NCI-H2081 (cell line): ENCODE measurements at places on chromosomes 5 and 9.
A peak's percentile ranks its signal among the peaks of the same experiment; 100 is the strongest.

GRCh38 chr5:145801195-145801594, 33.9 kb downstream of the PRELID2 start:
- no peak for DNase-seq

DNA sequence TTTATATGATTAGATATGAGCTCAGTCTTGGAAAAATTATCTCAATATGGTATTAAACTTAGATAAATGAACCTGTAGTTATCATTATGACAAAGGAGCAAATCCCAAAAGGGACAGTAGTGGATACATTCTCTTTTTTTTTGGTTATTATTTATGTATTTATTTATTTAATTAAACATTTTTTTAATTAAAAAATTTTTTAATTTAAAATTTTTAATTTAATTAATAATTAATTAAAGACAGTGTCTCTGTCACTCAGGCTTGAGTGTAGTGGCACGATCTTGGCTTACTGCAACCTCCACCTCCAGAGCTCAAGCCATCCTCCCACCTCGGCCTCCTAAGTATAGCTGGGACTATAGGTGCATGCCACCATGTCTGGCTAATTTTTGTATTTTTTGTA, 15.6 kb downstream of the ANKHD1 start:
- DNase-seq = no peak

DNA sequence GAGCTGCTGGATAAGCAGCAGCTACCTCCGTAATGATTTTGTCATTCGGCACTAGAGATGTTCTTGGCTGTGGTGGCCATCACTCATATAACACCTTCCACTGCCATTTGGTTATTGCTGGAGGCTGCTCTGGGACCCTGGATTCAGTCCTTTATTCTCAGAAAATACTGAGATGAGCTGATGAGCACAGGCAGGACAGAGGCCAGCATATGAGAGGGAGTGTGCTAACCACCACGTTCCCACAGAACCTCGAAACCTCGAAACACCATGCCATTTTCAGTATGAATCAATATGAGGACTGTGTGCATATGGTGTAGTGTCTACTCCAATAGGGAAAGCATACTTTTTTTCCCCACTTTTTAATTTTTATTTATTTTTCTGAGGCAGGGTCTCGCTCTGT, 56.6 kb downstream of the ADAM19 start:
- DNase-seq = no peak

GRCh38 chr9:110606179-110606790, 26.7 kb upstream of the SVEP1 start:
- no peak for DNase-seq

DNA sequence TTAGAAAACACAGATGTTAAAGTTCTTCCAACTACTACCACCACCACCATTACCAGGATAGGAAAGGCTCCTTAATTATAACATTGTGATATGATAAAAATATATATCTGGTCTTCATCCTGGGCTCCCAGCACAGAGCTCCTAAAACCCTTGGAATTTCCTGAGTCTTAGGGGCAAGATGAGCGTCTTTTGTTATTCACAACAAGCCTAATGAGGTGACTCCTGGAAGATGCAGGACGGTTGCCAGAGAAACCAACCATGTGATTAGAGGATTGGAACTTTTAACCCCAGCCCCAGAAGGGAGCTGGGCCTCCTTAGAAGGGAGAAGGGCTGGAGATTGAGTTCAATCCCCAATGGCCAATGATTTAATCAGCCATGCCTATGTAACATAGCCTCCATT, 148.0 kb upstream of the ADRA1B start:
- no peak for DNase-seq

- DNase-seq = peak; percentile 55
These were observed 97.9 kb downstream of the DAPK1 start for GRCh38 chr9:87595610-87596009.

GRCh38 chr9:88359974-88360373, 28.3 kb upstream of the SPIN1 start:
- no peak for DNase-seq

DNA sequence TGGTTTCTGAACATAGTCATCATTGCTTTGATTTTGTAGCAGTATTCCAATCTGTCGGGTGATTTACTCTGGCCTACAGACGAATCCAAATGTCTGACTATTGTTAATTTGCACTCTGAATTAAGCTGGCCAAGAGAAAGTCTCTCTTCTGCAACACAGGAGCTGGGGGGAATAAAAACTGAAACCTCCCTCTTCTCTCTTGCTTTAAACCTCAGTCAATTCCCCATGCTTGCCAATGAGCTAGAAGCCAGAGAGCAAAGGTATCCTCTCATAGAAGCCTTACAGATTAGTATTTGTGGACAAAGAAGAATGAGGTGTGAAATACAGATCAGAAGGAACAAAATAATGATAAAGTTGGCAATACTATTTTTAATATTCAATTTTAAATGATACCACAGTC, 353.9 kb upstream of the CDH10 start:
- DNase-seq = no peak

GRCh38 chr9:34929506-34930102, 28.5 kb upstream of the PHF24 start:
- peak; percentile 6 for DNase-seq

DNA sequence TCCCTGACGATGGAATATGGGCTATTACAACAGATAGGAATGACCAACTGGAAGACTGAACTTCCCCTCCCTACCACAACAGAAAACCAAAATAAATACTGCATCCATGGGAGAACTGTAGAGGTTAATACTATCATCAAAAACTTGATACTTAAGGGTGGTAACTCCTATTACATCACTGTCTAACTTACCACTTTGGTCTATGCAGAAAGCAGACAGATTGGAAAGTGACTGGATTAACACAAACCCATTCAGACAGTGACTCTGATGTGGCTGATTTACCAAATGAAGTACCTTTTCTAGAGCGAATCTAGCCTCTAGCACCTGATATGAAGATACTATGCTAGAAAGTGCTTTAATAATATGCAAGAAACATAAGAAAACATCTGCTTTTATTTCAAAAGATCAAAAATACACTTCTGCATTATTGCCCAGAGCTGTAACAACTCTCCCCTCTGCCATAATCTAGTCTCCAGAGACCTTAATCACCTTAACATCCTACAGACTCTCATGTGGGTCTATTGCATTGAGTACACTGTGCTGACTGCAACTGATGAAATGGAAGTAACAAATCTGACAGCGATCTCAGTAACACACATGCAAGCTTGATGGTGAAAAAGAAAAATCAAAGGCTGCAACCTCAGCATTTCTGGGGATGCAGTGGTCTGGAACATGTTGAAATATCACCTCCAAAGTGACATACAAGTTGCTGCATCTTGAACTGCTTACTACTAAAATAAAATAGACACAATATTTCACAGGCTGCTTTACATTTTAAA, 62.7 kb downstream of the EPB41L4A start:
- no peak for DNase-seq

DNA sequence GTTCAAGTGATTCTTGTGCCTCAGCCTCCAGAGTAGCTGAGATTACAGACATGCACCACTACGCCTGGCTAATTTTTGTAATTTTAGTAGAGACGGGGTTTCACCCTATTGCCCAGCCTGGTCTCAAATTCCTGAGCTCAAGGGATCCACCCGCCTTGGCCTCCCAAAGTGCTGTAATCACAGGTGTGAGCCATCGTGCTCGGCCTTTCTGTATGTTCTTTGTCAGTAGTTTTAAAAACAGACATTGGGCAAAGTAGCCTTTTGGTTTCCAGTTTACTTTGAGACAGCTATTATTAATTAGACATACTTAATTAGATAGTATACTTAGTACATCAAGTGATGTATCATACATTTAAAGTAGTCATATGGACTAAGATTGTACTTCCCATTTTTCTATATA, 45.2 kb downstream of the RBM27 start:
- no peak for DNase-seq

DNA sequence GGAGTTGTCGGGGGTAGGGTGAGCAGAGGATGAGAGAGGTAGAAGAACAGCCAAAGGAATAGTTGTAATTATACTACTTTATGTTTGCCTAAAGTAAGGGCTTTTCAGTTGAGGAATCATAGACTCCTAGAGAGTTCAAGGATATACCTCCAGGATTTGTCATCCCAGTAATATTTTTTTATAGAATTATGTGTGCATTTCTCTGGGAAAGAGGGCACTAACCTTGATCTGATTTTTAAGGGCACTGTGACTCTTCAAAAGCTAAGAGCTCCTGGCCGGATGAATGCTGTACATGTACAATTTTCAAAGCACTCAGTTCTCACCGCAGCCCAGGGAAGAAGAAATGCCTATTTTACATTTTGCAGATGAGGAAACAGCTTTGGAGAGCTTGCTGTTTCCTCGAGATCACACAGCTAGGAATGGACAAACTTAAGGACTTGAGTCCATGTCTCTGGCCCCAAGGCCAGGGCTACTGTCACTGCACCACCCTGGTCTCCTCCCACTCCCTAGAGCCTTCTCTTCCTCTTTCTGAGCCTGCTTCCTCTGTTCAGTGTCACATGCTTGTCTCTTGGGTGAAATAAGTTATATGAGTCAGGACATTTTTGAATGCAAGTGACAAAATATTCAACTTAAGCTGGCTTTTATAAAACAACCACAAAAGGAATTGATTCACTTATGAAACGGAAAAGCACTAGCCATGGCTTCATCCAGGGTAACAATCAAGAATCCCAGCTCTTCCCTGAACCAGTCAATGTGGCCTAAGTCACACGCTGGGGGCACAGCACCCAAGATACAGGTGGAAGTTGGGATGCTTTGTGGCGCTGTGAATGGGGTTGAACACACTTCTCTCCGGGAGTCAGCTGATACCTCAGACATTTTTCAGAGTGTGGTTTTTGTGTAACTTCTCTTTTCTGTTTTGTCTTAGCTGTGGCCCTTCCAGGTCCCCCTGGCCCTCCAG, 45.7 kb upstream of the TGFBR1 start:
- DNase-seq = no peak

GRCh38 chr5:101608322-101608721, 687.8 kb downstream of the SLCO4C1 start:
- DNase-seq = no peak

GRCh38 chr5:144191998-144192397, 21.3 kb downstream of the KCTD16 start:
- no peak for DNase-seq

- DNase-seq = no peak
These were observed 161.9 kb downstream of the TRIO start for GRCh38 chr5:14305045-14305444.
